ENCODE measurements at places on chromosomes 6 and 20. TPM values are rescaled to one million over a fixed set of nuclear protein-coding genes. Genes with fewer than 3 reads are reported as not detected.

GRCh38 chr20:47273591-47274235, 82.8 kb downstream of the ZMYND8 start:
- no peak for DNase-seq
- H3K27ac ChIP-seq: peak overlapping the region; percentile 61
- H3K36me3 ChIP-seq: no peaks in the 10 kb centered on the region
- no peak overlapping the region for H3K4me3 ChIP-seq
- H3K27me3 ChIP-seq: no peaks in the 10 kb centered on the region

GRCh38 chr6:165747963-165748362, 84.9 kb upstream of the PDE10A start:
- H3K4me3 ChIP-seq: no peak overlapping the region
- no peaks in the 10 kb centered on the region for H3K36me3 ChIP-seq
- H3K27me3 ChIP-seq: peaks cover 13% of the 10 kb centered on the region
- DNase-seq: no peak
- no peak overlapping the region for H3K27ac ChIP-seq

DNA sequence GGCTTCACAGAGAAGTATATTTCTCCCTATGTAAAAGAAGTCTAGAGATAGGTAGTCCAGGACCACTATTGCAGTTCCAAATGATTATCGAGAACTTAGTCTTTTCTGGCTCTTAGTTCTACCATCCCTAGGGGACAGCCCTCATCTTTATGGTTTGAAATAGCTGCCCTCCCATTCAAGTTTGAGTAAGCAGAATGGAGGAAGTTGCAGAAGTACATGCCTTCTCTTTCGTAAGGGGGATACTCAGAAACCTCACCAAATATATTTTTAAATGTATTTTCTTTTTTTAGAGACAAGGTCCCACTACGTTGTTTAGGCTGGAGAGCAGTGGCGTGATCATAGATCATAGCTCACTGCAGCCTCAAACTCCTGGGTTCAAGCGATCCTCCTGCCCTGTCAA, 236.8 kb upstream of the RREB1 start:
- no peaks in the 10 kb centered on the region for H3K36me3 ChIP-seq
- no peaks in the 10 kb centered on the region for H3K27me3 ChIP-seq
- DNase-seq: no peak

The BNIP5 gene
- total RNA-seq: not detected

All from naive thymus-derived CD8-positive, alpha-beta T cell (primary cell).